Stimulated activated CD4-positive, alpha-beta T cell treated with anti-CD3 and anti-CD28 coated beads, TNF-alpha, amount 100 ng/mL, for 4 hours (primary cell): ENCODE measurements at places on chromosomes 5 and 9.

DNA sequence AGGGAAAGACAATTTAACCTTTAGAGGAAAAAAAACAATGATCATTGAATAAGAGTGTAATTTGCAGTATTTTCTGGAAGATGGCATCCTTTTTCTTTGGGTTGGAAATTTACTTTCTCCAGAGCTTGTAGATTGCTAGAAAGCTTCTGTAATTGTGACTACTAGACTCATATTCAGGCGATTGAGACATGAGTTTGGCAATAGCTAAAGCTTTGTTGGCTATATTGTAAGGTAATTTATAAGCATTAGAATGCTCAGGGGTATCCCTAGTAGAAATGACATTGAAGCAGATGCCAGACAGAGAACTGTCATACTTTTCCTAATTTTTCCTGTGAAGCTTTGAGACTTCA lies 115.3 kb downstream of the UNC13B start:
- no peak for DNase-seq

GRCh38 chr5:176161431-176161830 lies 76.8 kb upstream of the SIMC1 start:
- DNase-seq = no peak

DNA sequence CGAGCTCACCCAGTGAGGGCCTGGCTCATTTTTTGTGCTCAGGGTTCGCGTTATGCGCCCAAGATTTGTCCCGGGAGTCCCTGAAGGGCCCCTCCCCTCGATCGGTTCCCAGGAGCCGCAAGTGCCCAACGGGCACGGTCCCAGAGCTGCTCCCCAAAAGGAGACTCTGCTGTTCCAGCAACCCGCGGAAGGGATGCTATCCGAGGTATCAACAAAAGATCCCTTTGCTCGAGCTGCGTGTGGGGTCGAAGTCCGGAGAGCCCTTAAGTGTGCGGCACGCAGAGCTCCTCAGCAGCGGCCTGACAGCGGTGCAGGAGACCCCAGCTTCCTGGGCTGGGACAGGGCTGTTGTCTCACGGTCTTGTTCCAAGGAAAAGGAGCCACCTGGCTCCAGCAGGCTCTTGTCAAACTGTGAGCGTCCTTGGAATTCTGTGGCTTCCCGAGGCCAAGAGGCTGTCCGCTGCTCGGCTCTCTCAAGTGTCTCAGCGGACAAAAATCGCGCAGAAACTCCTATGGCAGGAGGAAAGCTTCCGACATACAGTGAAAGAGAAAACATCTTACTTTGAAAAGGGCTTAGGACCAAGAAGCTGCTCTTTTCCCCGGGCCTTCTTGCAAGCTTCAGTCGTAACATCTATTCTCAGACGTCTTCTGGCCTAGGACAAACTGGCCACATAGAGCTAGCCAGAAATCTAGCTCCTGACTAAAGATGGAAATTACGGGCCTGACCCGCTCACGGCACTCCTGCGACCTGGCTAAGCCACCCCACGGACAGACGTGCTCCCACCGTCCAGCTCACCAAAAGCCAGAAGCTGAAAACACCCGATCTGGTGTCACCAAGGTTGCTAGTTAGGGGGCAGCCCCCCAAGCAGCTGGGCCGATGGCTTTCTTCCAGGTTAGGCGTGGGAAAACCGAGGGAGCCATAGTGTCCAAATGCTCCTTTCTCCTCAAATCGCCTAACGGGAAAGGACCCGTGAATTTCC lies 2.6 kb upstream of the FOXB2 start:
- no peak for DNase-seq

DNA sequence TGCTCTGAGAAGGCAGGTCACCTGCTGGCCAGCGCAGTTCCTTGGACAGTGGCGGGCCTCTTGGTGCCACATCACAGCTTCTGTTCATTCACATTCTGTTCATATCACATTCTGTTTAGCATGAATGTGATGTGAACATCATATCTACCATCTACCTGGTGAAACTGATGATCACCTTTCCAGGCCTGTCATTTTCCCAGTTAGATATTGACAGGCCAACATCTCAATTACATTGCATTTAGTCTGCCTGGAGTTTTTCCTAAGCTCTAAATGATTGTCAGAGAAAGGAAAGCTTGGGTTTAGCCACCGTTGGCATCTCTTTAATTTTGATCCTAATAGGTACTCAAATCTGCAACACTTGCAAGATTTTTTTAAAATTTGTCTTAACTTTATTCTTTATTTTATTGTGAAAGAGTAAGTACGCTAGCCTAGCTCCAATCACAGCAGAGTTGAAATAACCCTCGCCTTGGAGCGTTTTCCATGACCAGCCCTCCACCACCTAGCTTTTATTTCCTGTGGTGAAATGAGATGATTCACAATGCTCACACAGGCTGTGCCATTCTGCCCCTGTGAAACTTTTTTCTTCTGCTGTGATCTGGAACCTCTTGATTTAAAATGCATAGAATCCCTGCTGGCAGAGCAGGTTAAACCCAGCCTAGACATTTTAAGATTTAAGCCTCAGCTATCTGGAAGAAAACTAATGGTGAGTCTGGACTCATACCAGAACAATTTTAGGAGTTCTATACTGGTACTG lies 225.0 kb downstream of the ESM1 start:
- DNase-seq = no peak

GRCh38 chr9:122780026-122780425 lies 8.7 kb upstream of the OR5C1 start:
- DNase-seq = no peak

DNA sequence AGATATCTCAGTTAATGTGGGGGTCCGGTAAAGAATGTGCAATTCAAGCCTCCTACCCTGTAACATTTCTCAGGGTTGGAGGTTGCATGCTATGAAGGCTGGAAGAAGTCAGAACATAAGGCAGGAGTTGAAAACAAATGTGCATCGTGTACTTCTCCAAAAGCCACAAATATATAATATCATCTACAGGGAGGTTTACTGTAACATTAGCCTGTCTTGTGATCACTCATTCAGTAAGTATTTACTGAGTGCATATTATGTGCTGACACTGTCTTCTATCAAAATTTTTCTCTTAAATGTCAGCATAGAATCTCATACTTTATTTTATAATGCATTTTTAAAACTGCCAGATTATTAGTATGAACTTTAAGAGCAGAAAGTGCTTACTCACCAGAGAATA lies 105.6 kb upstream of the ZNF366 start:
- DNase-seq = no peak
